Activated CD4-positive, alpha-beta T cell treated with anti-CD3 and anti-CD28 coated beads, Interleukin-2, Interleukin-6, amounts not matched to agents 100 ng/mL and 50 ng/mL, durations not matched to agents 16 hours and 8 hours (primary cell): ENCODE measurements at places on chromosomes 6 and 20.

- DNase-seq = no peak
These were observed 16.1 kb upstream of the RAB22A start for GRCh38 chr20:58293453-58293852.

DNA sequence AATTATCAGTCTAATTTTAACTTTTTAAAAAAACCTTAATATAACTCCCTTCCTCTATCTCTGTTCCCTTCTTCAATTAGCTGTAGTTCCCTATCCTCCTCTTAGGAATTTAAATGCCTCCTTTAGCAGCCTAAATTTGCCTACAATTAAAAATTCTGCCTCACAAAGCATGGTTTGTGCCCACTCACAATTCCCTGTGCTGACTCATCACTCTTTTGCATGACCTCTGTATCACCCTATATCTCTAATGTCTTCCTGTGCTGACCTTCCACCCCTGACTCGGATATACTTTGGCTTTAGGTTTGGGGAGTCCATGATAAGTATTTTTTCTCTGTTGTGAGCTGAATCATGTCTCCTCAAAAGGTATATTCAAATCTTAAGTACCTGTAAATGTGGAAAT lies 253.6 kb downstream of the RNF144B start:
- no peak for DNase-seq

- DNase-seq = no peak
These were observed 698.3 kb downstream of the MAFB start for GRCh38 chr20:39990692-39991091.

GRCh38 chr6:35601331-35602132 lies 87.2 kb downstream of the FKBP5 start:
- peak; percentile 54 for DNase-seq

DNA sequence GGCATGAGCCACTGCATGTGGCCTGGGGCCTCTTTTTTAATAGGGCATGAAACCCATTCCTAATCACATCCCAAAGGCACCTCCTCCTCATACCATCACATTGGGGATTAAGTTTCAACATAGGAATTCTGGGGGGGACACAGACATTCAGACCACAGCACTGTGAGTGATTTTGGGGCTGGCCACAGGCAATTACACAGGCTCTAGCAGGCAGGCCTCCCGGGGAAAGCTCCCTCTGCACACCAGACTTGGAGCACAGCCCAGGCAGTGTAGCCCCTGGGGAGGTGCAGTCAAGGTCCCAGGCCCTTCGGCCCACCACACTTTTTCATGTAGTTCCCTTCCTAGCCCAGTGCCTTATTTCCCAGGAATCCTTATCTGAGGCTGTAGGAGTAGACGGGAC lies 5.5 kb downstream of the SFT2D1 start:
- DNase-seq = no peak

DNA sequence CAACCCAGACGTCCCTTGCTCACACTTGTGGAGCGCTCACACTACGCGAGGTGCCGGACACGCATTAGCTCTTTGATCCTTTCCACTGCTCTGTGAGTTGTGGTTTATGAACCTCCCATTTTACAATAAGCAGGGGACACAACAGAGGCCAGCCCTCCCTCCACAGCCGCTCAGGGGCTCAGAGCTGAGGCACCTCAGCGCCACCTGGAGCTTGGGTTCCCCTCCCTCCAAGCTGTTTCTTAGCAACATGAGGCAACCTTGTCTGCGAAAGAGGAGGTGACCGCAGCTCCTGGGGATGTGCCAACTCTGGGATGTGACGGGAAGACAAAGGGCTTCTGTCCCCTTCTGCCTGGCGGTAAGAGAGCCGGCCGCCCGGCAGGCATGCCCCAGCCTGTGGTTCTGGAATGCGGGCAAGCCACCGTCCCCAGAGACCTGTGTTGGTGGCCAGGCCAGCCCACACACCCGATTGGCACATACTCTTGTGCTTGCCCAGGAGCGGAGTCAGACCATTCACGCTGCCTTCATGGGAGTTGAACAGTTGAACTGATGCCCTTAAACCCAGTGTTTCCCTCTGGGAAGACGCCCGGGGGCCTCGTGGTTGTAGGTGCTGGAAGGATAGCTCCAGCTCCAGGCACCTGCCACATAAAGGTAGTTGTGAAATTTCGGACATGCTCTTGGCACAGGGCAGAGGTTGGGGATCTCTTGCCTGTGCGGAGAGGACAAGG lies 44.5 kb downstream of the RBM38 start:
- DNase-seq = peak; percentile 11

DNA sequence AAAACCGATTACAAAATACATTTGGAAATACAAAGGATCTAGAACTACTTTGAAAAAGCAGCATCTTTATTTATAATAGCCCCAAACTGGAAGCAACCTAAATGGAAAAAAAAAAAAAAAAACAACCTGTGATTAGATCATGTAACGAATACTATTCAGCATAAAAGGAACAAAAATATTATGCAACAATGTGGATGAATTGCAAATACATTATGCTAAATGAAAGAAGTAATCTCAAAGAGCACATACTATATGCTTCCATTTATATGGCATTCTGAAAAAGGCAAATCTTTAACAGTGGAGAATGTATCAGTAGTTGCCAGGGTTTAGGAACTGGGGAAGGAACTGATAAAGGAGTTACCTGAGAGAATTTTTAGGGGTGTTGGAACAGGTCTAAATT lies 28.9 kb downstream of the IRAK1BP1 start:
- DNase-seq = no peak

DNA sequence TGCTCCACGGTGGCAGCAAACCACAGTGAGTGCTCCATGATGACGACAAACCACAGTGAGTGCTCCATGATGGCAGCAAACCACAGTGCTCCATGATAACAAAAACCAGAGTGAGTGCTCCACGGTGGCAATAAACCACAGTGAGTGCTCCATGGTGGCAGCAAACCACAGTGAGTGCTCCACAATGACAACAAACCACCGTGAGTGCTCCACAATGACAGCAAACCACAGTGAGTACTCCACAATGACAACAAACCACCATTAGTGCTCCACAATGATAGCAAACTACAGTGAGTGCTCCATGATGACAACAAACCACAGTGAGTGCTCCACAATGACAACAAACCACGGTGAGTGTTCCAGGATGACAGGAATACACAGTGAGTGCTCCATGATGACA lies 36.0 kb upstream of the LRFN2 start:
- DNase-seq = no peak

DNA sequence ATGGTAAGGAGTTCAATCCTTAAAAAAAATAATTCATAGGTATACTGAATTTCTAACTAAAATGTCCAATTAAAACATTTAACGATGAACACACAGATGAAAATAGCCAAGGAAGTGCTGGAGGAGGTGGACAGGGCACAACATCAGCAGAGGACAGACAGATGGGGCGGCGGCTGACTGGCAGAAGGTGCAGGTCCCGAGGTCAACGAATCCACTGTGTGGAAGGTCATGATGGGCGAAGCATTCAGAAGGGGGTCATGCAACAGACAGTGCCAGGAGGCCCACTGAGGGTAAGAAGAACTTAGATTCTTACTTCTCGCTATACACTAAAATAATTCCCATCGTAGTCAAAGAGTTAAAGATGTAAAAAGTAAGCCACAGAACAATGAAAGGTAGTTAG lies 34.2 kb upstream of the FRMD1 start:
- DNase-seq = no peak

GRCh38 chr6:163287626-163288025 lies 126.9 kb upstream of the QKI start:
- DNase-seq = no peak

DNA sequence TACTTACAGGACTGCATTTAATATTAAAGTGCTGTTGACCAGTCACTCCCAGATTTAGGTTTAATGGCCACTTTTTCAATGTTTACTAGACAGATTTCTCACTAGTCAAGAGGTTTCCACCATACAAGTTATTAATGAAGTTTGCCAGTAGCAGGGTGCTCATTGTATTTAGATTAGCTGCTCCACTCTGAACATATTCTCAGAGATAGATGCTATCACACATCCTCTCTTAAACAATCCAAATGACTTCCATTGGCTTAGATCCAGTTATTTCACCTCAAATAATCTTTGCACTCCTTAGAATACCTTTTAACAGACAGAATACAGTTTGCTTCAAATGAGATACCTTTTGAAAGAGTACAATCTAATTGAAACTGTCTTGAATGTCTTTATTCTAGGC lies 276.1 kb downstream of the HDGFL1 start:
- DNase-seq = no peak
